ENCODE measurements at places on chromosomes 5 and 9.

- DNase-seq: no peak
Observed at GRCh38 chr9:92432350-92432749, 8.1 kb upstream of the OMD start.

DNA sequence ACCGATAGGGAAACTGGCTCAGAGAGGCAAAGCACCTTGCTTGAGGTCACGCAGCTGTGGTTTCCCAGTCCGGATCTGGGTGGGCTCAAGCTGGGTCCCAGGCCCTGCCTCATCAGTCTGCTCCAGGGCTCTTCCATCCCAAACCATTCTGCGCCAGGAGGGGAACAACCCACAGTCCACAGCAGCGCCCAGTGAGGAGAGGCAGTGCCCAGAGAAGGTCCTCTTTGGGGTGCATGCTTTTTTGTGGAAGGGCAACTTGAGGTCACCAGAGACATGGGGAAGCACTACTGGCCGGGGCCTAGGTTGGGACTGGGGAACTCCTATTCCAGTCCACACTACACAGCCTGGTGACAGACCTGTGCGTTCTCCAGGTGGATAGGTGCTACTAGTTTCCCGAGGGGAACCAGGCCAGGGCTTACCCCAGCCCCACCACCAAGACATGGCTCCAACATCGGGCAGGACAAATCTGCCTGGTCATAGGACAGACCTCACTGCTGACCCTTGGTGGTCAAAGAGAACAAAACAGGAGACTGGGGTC is 62.5 kb upstream of the RNF130 start:
- no peak for DNase-seq

DNA sequence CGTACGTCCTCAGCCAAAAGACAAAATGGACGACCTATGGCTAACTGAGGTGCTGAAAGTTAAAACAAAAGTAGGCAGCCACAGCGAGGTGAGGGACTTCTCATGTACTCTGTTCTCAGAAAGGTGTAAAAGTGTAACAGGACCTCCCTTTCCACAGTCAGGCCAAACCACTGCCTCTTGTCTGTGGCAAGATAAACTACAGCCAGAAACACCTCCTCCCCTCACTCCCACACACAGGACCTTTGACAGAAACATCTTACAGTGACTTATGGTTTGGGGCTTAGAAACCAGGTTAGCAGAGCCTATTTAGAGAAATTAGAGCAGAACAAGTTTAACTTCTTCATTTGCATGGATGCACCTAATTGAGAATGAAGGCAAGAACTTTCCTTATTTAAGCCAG is 499.1 kb upstream of the GRIN3A start:
- no peak for DNase-seq

DNA sequence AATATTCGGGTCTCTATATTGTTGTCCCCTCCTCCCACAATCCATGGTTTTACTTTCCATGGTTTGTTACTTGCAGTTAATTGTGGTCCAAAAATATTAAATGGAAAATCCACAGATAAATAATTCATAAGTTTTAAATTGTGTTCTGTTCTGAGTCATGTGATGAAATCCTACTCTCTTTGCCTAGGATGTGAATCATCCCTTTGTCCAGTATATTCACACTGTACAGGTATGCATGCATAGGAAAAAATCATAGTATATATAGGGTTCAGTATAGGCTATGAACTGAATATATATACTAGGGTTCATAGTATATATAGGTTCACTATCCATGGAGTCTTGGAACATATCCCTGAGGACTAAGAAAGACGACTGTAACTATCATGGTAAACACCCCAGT is 19.6 kb downstream of the INSYN2B start:
- DNase-seq: no peak

GRCh38 chr9:78470741-78471140 is 173.8 kb downstream of the PSAT1 start:
- no peak for DNase-seq

DNA sequence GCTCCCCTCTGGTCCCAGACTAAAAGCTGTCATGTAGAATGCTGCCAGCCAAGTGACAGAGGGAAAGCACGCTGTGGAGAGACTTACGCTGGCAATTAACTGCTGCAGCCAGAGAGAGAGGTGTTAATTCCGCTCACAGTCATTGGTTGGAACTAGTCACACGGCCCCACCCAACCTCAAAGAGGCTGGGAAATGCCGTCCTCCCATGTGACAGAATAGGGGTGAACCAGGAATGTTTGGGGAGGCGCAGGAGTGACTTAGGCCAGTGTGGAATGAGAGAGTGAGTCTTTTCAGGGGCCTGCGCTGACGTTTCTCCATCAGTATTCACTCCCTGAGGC is 87.6 kb downstream of the AMBP start:
- DNase-seq: no peak

DNA sequence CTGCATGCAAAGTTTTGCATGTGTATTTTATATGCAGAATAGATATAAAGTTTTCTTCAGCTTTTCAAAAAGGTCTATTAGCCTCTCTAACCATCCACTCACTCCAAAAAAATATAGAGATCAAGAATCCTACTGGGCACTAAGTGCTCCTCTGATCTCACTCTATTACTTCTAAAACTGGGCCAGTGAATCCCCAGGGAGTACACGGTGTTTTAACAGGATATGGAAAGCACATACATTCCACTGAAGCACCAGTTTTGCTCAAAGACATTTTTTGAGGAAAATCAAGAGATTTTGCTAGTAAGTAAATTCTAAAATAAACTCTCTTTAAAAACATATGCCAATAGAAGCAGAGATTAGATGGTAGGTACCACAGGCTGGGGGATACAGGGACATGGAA is 95.2 kb downstream of the DEPDC1B start:
- no peak for DNase-seq

GRCh38 chr9:69307446-69308205 is 17.4 kb upstream of the ENTREP1 start:
- DNase-seq: no peak

- DNase-seq: no peak
Observed at GRCh38 chr9:90322296-90322695, 320.3 kb downstream of the DIRAS2 start.

GRCh38 chr5:178627259-178627598 is 379 bp upstream of the CLK4 start:
- no peak for DNase-seq

DNA sequence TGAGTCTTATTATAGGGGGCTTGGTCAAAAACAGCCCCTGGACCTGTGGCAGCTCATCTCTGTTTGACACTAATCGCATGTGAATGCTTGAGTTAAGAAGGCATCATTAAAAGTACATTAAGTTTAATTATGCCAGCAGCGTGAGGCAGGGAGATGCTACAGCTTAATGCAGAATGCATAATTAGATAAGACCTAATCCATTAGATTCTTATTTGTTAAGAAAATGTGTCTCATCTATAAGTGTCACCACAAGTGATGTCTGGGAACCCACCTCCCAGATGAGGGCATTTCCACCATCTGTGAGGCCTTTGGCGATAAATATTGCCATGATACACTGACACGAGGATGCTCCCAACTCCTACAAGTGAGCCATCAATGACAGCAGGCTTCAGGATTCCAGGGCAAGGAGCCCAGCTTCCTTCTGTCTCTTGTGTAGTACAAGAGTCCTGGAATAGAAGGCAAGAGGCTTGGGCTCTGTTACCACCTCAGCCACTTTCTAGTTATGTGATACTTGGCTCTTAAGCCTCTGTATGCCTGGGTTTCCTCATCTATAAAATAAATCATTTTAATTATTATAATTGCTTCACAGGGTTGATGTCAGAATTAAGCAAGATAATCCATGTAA is 202.7 kb downstream of the FAM114A2 start:
- DNase-seq: no peak

DNA sequence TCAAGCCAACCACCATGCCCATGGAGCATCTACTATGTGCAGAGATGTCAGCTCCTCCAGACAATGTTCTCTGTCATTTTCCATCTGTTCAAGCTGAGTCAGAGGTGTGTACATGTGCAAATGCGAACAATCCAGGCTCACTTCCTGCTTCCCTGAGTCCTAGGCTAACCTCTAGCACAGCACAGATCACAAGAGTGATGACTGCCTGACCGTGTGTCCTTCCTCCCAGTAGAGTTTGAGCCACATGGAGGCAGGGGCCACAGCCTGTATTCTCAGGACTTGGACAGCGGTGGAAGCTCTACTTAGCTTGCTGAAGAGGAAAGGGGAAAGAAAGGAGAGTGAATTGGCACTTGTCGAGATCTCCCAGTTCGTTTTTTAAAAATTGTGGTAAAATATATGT is 87.2 kb downstream of the KCNIP1 start:
- no peak for DNase-seq

DNA sequence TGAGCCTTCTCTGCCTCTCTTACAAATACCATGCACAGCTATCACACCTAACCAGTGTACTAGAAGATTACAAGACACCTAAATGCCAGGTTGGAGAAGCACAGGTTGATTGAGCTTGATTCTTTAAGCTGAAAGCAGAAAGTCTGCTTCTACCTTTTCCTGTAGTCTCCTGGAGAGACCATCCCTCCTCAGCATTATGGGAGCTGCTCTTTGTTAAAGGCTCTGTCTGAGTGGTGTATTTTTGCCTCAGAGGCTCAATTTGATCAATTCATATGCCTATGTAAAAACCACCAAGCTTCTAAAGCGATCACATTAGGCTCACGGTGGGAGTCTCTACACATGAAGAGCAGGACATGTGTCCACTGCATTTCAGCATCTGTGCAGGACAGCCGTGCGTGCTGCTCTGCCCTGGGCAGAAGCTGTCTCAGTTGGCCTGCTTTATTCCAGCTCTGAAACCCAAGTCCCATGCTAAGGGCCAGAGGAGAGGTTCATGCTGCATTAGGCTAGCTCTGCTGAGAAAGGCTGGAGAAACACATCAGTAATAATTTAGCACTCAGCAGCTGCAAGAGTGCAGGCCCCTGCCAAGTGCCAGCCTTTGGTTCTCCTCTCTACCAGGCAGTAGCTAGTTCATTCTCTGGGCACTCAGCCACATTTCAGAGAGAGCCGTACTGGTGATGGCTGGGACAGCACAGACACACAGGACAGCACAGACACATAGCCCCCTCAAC is 41.7 kb downstream of the TMEM167A start:
- DNase-seq: no peak

GRCh38 chr5:64653766-64654560 is 36.3 kb upstream of the SHISAL2B start:
- DNase-seq: no peak

- no peak for DNase-seq
Observed at GRCh38 chr9:72415163-72415562, 50.2 kb upstream of the ZFAND5 start.

DNA sequence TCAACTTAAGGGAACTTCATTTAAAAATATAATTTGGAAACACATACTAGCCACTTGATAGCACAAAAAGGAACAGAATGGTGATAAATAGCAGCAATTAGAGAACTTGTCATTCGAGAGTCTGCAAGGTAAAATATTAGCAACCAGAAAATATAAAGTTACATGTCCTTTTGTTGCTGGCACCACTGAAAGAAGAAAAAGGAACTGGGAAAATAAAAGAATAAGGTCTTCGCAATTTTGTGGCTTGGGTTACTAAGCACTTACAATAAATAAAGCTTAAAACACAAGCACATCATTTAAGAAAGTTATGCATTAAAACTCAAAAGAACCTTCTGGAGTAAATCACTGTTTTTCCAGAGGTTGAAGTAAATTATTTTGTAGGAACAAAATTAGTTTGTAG is 149.9 kb upstream of the FBN2 start:
- DNase-seq: no peak

GRCh38 chr9:6675268-6675667 is 29.7 kb upstream of the GLDC start:
- DNase-seq: no peak

DNA sequence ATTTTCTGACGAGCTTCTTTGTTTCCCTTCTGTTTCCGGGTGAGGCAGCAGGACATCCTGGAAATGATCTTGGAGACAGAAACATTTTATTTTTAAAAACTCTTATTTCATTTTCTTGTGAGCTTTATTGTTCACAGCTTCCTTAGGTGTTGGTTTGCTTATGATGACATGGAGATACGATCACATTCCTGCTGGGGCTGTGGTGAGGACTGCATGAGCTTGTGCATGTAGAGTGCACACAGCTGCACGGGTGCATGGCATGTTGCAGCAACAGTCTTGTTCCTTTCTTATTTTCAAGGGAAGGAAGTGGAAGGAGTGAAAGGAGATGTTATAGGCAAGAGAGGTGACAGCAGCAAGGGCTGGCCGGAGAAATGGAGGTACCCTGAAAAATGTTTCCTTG is 1.2 kb downstream of the BTNL8 start:
- no peak for DNase-seq

DNA sequence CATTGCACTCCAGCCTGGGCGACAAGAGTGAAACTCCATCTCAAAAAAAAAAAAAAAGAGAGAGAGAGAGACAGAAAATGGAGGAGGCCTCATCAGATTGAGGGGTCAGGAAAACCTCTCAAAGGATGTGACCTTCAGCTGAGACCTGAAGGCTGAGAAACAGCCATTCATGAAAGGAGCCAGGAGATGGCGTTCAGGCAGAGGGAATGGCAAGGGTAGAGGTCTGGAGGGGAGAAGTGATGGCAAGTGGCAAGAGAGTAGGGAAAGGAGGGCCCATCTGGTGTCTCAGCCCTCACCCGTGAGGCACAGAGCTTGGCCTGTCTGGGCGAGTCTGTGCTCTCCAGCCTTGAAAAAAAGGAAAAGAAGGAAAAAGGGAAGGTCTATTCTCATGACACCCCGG is 17.0 kb downstream of the CAMK2A start:
- DNase-seq: no peak

DNA sequence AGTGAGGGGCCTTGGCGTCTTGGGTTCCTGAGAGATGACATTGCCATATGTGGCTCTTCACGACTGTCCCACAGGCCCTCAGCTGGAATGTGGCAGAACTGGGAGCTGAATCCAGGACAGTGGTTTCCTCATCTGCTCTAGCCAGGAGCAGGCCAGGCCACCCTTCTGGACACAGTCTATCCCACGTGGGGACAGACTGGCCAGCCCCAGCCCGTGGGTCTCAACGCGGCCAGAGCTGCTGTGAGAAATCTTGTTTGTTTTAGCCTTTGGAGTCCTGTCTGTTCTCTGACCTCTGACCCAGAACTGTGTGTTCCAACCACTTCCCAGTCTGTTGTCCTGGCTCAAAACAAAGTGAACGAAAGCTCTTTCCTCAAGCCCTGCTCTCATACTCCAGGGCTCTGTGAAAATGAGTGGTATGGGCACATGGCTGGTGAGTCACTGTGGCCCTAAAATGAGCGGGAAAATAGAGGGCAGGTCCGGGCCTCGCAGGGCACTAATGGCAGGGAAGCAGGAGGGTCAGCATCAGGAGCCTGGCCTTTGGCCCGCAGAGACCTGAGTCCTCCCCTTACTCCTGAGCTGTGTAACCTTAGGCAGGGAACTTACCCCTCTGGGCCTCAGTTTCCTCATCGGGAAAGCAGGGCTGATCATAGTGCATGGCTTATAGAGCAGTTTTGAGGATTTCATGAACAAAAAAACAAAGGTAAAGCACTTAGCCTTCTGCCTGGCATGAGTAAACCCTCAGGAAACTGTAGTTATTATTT is 34.8 kb upstream of the GLRX start:
- DNase-seq: no peak

DNA sequence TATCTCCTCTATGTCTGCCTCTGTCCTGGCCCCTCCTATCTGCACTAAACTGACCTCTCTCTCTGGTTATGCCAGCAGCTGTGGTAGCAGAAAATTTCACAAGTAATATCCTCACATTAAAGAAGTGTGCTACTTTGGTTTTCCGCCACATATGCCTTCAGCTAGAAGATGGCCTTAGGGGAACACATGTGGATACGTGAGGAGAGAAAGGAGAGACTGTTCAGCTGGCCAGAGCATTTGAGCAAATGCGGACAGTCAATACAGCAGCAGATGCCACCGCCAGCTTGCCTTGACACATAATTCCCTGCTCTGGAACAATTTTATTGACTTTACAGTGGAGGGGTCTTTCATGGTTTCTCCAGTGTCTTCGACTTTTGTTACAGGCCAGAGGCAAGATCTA is 434.6 kb downstream of the TAF11L14 start:
- DNase-seq: no peak

Measured in CD8-positive, alpha-beta memory T cell (primary cell).